ENCODE measurements at places on chromosomes 12 and 14.

- DNase-seq: no peak
These were observed 63.8 kb downstream of the FIGNL2 start for GRCh38 chr12:51784688-51785087.

GRCh38 chr12:22262309-22262708 lies 72.2 kb downstream of the ST8SIA1 start:
- no peak for DNase-seq

GRCh38 chr12:124964836-124965462 lies 24.0 kb downstream of the DHX37 start:
- no peak for DNase-seq

DNA sequence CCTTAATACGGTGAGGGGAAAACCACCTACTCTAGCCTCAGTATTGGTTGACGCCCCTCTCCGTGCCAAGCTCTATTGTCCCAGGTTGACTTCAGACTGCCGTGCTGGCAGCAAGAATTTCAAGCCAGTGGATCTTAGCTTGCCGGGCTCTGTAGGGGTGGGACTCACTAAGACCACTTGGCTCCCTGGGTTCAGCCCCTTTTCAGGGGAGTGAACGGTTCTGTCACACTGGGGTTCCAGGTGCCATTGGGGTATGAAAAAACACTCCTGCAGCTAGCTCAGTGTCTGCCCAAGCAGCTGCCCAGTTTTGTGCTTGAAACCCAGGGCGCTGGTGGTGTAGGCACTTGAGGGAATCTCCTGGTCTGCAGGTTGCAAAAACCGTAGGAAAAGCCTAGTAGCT lies 107.1 kb downstream of the NUBPL start:
- DNase-seq: no peak

- no peak for DNase-seq
These were observed 4.4 kb upstream of the GPD1 start for GRCh38 chr12:50099302-50100008.

DNA sequence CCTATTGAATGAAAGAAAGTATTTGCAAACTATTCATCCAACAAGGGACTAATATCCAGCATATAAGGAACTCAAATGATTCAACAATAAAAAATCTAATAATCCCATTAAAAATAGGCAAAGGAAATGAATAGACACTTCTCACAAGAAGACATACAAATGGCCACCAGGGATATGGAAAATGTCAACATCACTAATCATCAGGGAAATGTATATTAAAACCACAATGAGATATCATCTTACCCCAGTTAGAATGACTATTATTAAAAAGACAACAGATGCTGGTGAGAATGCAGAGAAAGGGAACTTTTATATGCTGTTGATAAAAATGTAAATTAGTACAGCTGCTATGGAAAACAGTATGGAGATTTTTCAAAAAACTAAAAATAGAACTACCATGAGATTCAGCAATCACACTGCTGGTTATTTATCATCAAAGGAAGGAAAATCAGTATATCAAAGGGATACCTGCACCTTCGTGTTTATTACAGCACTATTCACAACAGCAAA lies 89.3 kb downstream of the GARIN6 start:
- DNase-seq: no peak

DNA sequence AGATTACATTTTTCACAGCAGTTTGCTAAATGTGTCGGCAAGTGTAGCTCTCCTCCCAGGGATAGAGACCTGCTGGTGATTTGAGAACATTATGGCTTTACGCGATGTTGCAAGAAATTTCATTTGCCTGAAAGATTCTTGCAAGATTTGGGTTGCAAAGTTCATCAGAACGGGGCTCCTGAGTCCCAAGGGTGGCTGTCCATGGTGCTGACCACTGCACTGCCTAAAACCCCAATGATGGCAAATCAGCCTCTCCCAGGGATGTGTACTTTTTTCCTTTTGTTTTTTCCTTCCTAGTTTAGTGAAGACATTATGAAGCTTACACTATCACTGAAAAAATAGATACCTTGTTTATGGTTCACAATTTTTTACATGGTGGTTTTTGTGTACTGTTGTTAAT lies 85.4 kb downstream of the WSCD2 start:
- DNase-seq: no peak

DNA sequence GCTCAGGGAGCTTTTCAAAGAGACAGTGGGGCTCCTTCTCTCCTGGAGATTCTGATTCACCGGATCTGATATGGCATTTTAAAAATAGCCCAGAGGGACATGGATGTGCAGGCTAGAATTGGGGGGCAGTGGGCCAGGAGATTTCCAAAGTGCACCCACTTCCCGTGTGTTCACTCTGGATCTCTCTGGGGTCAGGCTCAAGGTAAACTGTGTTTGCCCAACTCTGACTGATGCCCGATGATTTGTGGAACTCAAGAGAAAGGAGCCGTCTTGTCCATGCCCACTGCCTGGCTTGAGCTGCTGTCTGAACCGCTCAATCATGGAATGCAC lies 17.9 kb downstream of the FAM181A start:
- DNase-seq: no peak

GRCh38 chr12:12272869-12273268 lies 6.0 kb upstream of the LRP6 start:
- no peak for DNase-seq

GRCh38 chr14:52802597-52802996 lies 11.2 kb upstream of the GNPNAT1 start:
- no peak for DNase-seq

DNA sequence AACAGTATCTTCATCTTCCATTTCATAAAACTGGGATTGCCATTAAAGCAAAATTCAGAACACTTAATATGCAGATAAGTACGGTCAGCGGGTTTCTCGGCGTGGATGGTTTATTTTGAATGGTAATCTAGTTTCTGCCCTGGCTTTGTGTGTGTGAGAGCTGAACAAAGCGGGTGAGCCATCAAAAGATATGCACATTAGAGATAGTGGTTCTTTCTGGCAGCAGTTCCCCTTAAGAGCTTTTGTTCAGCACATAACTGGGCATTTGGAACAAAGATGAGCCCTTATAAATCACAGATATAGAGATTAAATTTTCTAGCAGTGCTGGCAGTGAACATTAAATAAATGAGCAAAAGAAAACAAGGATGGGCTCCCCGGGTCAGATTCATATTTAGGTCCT lies 207.5 kb downstream of the CALM1 start:
- no peak for DNase-seq

DNA sequence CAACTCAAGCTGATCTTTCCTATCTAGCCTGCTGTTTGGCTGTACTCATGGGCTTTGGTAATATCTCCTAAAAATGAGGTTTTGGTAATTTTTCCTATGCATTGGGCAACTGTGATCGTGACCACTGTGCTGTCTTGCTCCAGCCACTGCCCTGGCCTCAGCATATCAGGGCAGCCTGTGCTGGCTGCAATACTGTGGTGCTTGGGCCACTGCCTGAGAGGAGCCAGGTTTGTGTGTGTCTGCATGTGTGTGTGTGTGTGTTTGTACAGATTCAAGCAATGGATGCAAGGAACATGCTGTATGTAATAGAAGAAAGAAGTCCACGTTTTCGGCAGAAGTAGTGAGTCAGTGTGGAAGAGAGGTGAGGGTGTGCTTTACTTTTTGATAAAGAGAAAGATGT lies 13.0 kb downstream of the ERG28 start:
- DNase-seq: no peak

DNA sequence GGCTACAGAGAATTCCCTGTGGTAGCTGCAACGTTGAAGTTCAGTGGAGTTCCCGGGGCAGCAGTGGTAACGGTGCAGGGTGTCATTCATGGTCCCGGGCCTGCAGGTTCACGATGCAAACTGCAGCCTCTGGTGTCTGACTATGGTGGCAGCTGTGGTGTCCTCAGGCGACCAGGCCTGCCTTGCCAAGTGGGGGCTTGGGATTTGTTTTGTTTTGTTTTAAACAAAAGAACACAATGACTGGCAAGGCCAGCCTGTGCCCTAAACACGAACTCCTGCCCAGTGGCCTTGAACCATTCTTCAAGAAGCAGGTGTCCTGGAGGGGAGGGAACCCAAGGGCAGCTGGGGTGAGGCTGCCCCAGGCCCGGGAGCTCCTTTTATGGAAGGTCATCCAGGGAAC lies 48.5 kb downstream of the LRRC74A start:
- DNase-seq: no peak

GRCh38 chr14:104876251-104876699 lies 11.2 kb downstream of the CEP170B start:
- DNase-seq: peak; percentile 28

DNA sequence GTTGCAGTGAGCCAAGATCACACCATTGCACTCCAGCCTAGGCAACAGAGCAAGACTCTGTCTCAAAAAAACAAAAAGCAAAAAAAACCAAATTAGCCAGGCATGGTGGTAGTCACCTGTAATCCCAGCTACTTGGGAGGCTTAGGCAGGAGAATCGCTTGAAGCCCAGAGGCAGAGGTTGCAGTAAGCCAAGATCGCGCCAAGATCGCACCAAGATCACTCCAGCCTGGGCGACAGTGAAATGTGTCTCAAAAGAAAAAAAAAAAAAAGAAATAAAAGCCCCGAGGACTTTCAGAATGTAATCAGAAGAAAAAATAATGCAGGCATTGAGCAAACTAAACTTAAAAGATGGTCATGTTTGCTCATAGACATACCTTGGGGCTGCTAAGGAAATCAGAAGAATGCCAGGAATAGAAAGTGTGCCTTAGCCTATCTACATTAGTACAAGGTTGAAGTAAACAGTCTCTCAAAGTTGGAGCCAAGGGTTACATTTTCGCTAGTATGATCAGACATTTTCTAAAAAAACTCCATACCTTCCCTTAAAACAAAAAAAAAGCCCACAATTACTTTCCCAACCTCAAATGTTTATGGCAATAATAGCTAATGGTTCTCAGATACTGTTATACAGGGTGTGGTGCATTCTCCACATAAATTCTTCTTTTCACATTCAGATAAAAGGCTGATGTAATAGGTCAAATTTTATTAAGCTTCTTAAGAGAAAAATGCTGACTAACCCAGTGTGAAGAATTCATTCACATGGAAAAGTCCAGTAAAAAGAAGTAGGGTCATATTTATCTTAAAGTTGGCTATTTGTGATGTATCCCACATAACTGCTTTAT lies 15.8 kb downstream of the DTD2 start:
- no peak for DNase-seq

DNA sequence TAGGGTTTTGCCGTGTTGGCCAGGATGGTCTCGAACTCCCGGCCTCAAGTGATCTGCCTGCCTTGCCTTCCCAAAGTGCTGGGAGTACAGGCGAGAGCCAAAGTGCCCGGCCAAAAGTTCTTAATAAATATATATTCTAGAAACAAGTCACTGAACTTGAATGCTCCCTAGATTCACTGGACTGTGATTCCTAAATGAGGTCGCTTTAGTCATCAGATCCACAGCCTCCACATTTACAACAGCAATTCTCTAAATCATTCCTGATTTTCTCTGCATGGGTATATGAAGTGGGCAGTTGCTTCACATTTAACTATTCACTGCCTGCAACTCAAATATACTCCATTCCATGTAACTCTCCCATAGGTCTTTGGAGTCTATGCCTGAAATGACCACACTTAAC lies 813.0 kb downstream of the GALC start:
- DNase-seq: no peak

DNA sequence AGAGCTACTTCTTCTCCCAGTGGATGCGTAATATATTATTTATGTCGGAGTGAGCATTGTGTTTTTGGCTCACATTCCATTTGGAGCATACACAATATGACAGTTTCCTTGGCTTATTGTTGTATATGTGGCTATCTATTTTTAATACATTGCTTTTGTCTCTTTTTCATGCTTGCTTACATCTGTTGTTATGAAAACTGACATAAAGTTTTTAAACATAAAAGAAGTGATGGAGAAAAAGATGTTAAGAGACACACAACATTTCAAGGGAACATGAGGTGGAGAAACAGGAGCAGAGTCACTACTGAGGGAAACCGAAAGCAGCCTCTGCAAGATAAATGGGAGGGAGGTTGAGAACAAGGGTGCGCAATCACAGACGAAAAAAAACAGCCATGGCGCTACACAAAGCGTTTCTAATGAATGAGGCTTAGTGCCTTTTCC lies 228.4 kb upstream of the NPAS3 start:
- no peak for DNase-seq

DNA sequence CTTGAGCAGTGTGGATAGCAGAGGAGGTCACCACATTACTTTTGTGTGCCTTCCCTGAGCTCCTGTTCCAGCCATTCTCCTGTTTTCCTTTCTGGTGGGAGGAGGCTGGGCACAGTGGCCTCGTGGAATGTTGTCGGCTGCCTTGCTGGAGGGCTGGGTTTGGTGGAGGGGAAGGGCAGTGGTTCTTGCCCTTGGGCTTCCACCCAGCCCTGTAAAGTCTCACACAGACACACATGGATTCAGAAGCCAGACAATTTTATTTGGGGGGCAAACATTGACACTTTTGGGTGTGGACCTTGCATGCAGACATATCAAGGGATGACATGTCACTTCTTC lies 866 bp downstream of the NPFF start:
- no peak for DNase-seq

- DNase-seq: no peak
These were observed 629.3 kb upstream of the MDGA2 start for GRCh38 chr14:48304729-48305128.

- no peak for DNase-seq
These were observed 197.4 kb upstream of the DIO3 start for GRCh38 chr14:101363880-101364391.

GRCh38 chr12:113823016-113823415 lies 143.1 kb downstream of the RBM19 start:
- DNase-seq: no peak

GRCh38 chr14:105330491-105330895 lies 15.9 kb downstream of the PACS2 start:
- no peak for DNase-seq

DNA sequence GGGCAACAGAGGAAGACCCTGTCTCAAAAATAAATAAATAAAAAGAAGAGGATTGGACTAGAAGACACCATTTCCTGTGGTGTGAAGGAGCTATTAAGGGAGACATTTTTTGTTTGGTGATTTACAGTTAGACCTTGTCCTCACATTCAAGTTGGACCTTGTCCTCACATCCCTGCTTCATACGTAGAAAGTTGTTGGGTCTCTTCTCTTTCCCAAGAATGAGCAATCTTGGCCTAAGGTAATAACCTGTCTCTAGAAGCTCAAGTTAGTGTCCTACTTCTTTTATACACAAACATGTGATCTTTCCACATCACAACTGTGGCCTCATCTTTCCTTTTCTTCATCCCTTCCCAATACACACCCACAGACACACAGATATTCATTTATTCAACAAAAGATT lies 13.0 kb downstream of the APOLD1 start:
- no peak for DNase-seq

DNA sequence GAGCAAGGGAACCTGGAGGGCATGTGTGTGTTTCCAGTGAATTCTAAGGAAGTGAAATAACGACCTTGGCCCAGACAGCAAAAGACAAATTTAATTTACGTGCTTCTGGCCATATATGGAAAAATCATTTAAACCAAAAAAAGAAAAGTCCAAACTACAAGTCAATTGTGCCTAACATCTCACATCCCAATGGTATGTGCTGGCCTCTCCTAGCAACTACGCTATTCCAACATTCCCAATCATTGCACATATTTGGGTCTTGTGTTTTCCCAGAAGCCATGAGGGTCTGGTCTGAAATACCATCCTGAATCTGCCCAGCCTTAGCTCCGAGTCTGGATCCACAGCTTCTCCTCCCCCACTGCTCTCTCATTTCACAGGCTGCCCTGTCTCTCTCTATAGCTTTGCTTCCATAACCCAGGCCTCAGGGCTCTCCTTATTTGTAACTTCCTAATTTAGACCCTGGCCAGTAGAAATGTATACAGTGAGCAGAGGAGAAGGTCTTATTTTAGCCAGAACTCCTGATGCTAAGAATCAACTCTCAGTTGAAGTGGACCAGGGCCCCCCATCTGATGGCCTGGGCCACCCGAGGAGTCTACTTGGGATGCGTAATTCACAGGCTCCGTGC lies 224.6 kb downstream of the ANO2 start:
- DNase-seq: no peak

Measured in activated T-cell treated with anti-CD3 and anti-CD28 coated beads for 24 hours (primary cell).